ENCODE measurements at places on chromosomes 3 and 15.

- DNase-seq: no peak
These were observed 51.3 kb downstream of the ABCC5 start for GRCh38 chr3:183966361-183966791.

DNA sequence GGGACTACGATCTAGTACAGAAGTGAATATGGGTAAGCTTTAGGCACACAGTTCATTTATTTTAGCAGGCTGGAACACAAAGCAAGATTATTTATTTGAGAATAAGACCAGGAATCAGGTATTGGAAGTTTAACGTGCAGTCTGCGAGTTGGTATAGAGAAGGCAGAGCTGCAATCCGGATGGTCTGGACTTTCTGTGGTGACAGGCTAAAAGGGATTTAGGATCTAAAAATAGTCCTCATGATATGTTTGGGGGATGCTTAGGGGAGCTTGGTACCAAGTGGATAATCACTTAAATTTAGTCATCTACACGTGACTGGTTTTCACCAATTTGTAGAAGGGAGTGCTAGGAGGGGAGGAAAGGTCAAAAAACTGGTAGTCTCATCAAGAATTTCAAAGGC lies 119.4 kb downstream of the DLG1 start:
- DNase-seq: no peak

- DNase-seq: no peak
These were observed 2.8 kb downstream of the EFHB start for GRCh38 chr3:19931180-19931692.

DNA sequence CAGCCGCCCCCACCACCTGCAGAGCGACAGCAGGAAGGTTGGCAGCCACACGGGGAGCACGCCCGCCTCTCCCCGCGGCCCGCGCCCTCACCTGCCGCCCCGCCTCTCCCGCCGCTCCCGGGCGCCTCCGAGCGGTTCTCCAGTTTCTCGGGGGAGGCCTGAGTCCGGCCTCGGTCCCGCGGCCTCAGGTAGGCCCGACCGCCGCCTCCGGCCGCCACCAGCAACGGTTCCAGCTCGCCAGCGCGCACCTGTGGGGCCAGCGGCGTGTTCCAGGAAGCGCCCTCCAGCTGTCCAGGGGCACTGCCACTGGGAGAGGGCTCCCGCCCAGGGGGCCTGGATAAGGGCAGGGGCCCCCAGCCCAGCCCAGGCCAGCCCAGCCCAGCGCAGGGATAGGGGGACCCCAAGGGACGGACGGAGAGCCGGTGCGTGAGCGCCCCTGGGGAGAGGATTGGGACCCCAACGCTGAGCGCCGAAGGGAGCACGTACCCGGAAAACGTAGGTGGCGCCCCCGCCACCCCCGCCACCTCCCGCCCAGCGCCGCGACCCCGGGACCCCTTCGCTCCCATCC lies 2.2 kb downstream of the LTK start:
- no peak for DNase-seq

GRCh38 chr3:38581774-38582173 lies 67.7 kb downstream of the SCN5A start:
- DNase-seq: no peak

- DNase-seq: peak; percentile 99
These were observed 29.7 kb downstream of the ALG1L2 start for GRCh38 chr3:130111185-130111864.

Data from activated T-helper 9 cell treated with anti-CD3 and anti-CD28 coated beads, Interleukin-2, amount 50 U/mL, for 16 hours (primary cell).